ENCODE measurements at places on chromosomes 12 and 14.

- H3K36me3 ChIP-seq = no peaks in the 10 kb centered on the region
- H3K27ac ChIP-seq = no peak overlapping the region
- no peaks in the 10 kb centered on the region for H3K4me1 ChIP-seq
- DNase-seq = no peak
- no peaks in the 10 kb centered on the region for H3K27me3 ChIP-seq
Measured at GRCh38 chr12:113647048-113647447, 175.4 kb upstream of the LHX5 start.

DNA sequence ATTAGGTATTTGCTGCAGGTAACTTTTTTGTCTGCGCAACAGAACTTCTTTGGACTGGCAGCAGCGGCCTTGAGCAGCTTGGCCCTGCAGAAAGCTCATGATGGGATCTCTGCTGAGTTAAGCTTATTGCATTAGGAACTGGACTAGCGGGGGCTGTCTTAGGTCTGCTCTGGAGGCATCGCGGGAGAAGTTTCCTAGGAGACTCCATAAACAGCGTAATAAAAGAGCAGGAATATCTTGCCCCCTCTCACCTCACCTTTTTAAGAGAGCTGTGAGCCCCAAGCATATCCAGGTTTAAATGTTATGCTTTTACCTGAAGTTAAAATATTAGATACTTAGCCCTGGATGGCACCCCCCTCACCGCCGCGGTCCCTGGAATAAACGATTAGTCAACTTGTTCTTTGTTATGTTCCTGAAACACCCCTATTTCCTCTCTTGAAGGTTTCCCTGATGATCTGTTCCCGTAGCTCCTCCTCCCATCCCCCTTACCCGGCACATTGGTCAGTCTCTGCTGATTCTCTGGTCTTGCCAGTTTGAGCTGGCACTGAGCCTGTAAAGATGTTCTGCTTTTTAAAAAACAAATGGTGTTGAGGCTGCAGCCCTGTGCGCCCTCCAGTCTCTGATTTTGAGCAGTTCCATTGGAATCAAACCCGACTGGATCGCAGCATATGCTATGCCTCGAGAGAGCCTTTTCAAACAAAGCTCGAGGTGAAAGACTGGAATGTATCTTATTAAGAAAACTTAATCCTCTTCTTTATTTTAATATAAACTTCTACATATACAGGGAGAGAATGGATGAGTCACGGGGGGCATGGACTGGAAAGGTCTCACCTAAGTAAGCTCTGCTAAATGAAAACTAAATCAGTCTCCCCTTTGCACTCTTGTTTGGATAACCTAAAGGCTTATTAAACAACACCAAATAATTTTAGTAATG is 1.9 kb downstream of the MLXIP start:
- peaks cover 20% of the 10 kb centered on the region for H3K36me3 ChIP-seq
- H3K4me3 ChIP-seq = peak overlapping the region; percentile 72
- DNase-seq = peak; percentile 81

- DNase-seq = peak; percentile 6
- no peaks in the 10 kb centered on the region for H3K36me3 ChIP-seq
- H3K4me1 ChIP-seq = no peaks in the 10 kb centered on the region
- H3K4me3 ChIP-seq = no peak overlapping the region
- H3K27ac ChIP-seq = no peak overlapping the region
Measured at GRCh38 chr12:3055026-3055703, 22.0 kb upstream of the TSPAN9 start.

DNA sequence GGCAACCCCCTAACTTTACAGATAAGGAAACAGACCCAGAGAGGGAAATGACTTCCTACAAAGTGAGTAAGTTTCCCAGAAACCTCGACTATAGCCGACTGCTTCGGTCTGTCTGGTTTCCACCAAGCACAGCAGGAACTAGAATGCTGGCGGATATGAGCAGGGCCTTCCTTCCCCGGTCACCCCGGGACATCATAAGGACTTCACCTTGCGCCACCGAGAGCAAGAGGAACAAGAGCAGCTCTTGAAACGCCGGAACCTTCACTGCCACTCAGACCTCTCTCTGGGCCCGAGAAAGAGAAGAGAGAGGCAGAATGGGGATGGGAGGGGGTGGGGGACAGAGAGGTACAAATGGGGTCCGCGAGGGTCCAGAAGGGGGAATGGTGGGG is 29.4 kb upstream of the GPR68 start:
- DNase-seq = no peak
- H3K27ac ChIP-seq = no peak overlapping the region
- H3K27me3 ChIP-seq = no peaks in the 10 kb centered on the region
- no peaks in the 10 kb centered on the region for H3K4me1 ChIP-seq
- no peak overlapping the region for H3K4me3 ChIP-seq

DNA sequence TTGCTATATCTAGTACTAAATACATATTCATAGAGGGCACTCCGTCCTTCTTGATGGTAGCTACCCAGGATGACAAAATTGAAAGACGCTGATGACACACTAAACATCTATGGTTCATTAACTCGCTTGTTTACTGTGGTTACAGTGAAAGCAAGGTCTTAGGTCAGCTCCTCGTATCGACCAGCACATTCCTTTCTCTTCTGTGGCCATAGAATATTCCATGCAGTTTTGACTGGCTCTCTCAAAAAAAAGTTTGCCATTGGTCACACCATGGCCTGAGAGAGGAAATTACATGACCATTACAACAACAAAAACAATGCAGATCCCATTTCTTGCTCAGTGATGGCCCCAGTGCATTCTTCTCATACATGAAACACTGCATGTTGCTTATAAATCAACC is 411.4 kb upstream of the SOX5 start:
- no peak for DNase-seq
- no peaks in the 10 kb centered on the region for H3K27me3 ChIP-seq
- no peaks in the 10 kb centered on the region for H3K36me3 ChIP-seq
- H3K4me3 ChIP-seq = no peak overlapping the region
- peaks cover 3% of the 10 kb centered on the region for H3K4me1 ChIP-seq
- H3K27ac ChIP-seq = no peak overlapping the region

DNA sequence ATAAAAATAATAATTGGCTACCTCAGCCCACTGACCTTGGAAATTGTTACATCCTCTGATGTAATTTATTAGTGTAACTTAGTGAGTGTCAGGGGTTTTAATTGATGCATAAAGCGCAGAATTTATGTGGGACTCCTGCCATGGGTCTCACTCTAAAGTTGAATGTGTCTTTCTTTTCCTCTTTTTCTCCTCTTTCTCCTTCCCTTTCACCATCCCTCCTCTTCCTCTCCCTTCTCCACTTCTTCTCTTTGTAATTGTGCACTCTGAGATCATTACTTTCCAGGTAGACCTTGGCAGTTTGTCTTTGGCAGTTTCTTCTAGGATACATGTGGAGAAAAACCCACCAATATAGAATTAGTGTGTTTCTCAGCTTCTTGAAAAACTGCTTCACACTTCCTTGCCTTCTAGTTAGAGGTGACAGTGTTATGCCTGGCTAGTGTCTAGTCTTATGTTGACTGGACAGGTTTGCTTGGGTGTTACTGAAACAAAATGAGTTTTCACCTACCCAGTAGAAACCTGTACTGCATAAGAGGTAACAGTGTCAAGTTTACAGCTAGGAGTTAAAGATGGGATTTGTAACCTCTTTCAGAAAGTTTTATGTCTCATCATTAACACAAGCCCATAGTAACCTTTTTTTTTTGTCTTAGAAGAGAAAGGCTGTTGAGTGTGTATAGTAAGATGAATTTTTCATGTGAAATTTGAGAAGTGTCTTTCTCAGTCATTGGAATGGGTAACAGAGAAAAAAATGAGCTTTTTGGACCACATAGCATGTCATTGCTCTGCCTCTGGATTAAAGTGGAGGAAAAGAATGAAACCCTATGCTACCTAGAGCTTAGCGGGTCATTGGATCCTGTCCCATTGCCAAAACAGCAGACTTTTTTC is 18.6 kb downstream of the PELI2 start:
- DNase-seq = no peak
- no peaks in the 10 kb centered on the region for H3K36me3 ChIP-seq
- peaks cover 72% of the 10 kb centered on the region for H3K4me1 ChIP-seq

DNA sequence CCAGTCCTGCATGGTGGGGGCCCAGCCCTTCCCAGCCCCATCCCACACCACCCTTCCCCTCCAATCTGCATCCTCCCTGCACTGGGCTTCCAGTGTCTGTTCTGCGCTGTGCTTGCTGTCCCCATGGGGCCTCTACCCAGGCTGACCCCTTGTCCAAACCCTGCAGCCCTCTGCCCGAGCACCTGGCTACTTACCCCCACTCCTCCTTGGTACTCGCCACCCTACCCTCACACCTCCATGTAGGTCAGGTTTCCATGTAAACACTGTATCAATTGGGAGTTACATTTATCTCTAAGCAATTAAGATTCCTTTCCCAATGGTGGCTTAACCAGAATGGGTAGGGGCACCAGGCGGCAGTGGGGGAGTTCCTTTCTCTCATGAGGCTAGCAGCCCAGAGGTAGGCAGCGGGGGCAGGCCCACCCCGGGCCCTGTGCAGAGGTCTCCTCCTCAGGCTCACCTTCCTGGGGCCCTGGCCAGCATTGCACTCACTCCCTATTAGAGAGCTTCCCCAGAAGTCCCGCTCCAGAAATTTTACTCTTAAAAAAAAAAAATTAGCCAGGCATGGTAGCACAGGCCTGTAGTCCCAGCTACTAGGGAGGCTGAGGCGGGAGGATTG is 76.6 kb upstream of the CCND2 start:
- H3K27me3 ChIP-seq = peaks cover 4% of the 10 kb centered on the region
- no peak overlapping the region for H3K27ac ChIP-seq
- H3K36me3 ChIP-seq = no peaks in the 10 kb centered on the region
- H3K4me3 ChIP-seq = no peak overlapping the region
- no peaks in the 10 kb centered on the region for H3K4me1 ChIP-seq

DNA sequence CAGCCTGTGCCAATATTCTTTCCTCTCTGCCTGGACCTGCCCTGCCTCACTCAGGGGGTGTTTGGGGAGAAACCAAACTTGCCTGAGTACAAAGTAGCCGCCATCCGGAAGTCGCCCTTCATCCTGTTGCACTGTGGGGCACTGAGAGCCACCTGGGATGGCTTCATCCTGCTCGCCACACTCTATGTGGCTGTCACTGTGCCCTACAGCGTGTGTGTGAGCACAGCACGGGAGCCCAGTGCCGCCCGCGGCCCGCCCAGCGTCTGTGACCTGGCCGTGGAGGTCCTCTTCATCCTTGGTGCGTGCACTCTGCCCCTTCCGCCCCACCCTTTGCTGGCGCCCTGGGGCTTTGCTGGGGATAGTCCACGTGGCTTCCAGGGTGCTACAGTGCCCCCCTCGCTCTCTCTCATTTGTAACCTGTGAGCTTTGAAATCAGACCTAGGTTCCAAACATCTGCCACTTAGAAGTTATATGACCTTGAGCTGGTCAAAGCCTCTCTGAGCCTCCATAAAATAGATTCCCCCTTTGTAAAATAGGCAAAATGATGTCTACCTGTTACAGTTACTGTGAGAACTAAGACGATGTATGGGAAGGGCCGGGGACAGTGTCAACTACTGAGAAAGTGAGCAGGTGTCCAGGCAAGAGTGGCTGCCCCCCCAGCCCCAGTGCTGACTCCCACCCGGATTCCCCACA is 4.5 kb downstream of the KCNH3 start:
- peaks cover under 1% of the 10 kb centered on the region for H3K4me1 ChIP-seq
- H3K4me3 ChIP-seq = no peak overlapping the region
- no peaks in the 10 kb centered on the region for H3K36me3 ChIP-seq
- H3K27ac ChIP-seq = no peak overlapping the region

DNA sequence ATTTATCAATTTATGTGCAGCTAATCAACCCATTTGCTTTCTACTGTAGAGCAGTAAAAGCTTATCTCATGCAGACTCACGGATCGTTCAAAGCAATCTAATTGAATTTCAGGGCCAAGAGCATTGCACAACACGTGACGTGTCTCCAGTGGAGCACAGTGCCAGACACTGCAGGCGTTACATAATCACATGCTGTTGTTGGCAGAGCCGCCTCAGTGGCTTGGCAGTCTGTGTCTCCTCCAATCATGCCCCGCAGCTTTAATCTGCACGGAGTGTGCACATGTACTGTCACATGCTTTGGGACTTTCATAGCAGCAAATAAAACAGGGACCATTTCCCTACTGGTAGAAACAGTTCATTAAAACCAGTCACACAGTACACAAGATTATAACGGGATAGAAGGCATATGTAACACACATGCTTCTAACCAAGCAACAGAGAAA is 309.3 kb downstream of the ITPR2 start:
- DNase-seq = peak; percentile 80
- H3K36me3 ChIP-seq = peaks cover 7% of the 10 kb centered on the region
- H3K27me3 ChIP-seq = no peaks in the 10 kb centered on the region
- H3K27ac ChIP-seq = no peak overlapping the region
- H3K4me1 ChIP-seq = peaks cover 5% of the 10 kb centered on the region

DNA sequence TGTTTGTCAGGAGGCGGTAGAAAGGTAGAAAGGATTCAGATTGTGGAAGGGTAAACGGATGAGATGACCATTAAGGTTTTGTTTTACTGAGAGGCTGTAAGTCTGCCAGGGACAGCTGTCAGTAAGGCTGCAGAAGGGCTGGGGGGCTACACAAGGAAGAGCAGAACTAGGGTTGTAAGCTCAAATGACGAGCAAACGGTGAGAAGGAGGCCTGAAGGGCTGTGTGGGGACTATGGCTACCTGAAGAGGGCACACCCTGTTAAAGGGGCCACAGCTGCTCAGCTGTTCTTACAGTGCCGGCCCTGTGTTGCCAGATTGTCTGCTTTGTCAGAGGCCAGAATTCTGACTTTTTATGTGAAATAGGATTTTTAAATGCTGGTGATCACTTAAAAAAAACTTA is 19.1 kb downstream of the VASH1 start:
- H3K36me3 ChIP-seq = peaks cover 90% of the 10 kb centered on the region
- peaks cover 100% of the 10 kb centered on the region for H3K4me1 ChIP-seq
- H3K4me3 ChIP-seq = no peak overlapping the region
- DNase-seq = peak; percentile 23
- no peaks in the 10 kb centered on the region for H3K27me3 ChIP-seq
- no peak overlapping the region for H3K27ac ChIP-seq

GRCh38 chr12:71870416-71870815 is 30.9 kb downstream of the TBC1D15 start:
- H3K4me3 ChIP-seq = no peak overlapping the region
- peaks cover 30% of the 10 kb centered on the region for H3K36me3 ChIP-seq
- no peaks in the 10 kb centered on the region for H3K27me3 ChIP-seq
- peaks cover 43% of the 10 kb centered on the region for H3K4me1 ChIP-seq
